ENCODE measurements at places on chromosomes 6 and 20.

DNA sequence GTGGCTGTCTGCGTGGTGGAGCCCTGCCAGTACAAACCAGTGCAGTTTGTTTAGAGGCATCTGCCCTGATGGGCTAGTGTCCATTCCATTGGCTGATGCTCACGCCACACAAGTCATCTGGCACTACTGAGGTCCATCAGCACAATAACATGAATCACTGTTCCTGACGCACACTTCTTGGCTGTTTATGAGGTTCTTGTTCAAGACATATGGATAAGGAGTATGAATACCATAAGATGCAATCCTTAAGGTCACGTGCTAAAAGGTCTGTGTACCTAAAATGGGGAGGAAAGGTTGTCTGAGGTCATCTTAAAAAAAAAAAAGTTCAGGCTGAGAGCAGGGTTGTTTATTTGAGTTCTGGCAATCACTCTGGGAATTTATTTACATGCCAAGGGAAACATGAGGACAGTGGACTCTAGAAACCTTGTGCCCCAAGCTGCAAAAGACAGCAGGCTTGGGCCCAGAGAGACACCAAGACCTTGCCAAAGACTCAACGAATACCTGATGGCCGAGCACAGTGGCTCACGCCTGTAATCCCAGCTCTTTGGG lies 54.1 kb upstream of the SHLD1 start:
- DNase-seq, result no peak

- DNase-seq, result no peak
Measured at GRCh38 chr6:45012687-45013086, 315.4 kb upstream of the RUNX2 start.

- DNase-seq, result no peak
Measured at GRCh38 chr6:150029276-150029675, 3.9 kb upstream of the RAET1L start.

- no peak for DNase-seq
Measured at GRCh38 chr20:38825901-38826625, 20.6 kb downstream of the PPP1R16B start.

DNA sequence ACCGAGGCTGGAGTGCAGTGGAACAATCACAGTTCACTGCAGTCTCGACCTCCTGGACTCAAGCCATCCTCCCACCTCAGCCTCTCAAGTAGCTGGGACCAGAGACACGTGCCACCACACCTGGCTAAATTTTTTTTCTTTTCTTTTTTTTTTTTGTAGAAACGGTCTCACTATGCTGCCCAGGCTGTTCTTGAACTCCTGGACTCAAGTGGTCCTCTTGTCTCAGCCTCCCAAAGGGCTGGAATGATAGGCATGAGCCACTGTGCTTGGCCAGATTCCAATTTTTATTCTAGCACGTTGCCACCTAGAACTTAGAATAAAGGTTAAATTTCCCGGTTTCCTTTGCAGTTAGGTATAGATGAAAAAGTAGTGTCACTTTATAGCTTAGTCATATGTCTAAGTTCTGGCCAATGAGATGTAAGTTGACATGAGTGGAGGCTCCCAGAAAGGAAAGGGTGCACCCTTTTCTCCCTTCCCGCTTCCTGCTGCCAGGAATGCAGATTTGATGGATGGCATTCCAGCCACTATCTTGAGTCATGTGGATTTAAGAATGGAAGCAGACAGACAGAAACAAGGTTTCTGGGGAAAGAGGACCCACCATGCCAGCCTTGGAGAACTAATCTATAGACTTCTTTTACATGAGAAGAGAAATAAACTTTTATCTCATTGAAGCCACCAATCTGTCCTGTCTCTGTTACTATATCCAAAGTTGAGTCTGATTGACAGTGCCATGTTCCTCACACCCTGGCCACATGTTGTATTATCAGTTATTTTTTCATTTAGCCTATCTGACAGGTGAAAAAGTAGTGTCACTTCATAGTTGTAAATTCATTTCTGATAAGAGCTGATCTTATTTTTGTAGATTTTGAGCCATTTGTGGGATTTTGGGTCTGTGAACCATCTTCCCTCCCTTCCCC lies 60.6 kb upstream of the NCOA3 start:
- DNase-seq, result no peak
